ENCODE measurements at places on chromosomes 7 and 10.

GRCh38 chr10:28737096-28737495, 59.8 kb downstream of the BAMBI start:
- no peak for DNase-seq

GRCh38 chr10:72250666-72251065, 23.1 kb upstream of the DDIT4 start:
- no peak for DNase-seq

GRCh38 chr10:132984801-132985545, 42.6 kb upstream of the CFAP46 start:
- no peak for DNase-seq

- DNase-seq: no peak
These were observed 94.3 kb upstream of the AGBL3 start for GRCh38 chr7:134891696-134892678.

DNA sequence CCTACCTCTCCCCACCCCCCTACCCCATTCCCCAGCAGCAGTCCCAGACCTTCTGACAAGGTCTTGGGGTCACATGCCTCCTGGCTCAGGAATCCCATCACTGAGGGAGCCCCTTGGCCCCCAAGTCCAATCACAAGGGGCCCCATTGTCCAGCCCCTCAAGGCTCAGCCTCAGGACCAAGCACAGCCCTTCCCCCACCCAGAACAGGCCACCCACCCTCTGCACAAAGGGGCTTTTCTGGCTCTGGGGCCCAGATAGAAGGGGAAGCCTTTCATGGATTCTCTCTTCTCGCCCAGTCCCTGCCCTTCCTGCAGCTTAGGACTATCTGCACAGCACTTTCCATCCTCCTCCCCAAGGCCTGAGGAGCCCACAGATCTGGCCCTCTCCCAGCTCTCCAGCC, 4.8 kb downstream of the FBXL15 start:
- no peak for DNase-seq

GRCh38 chr10:47364366-47364765, 16.2 kb downstream of the RBP3 start:
- no peak for DNase-seq

DNA sequence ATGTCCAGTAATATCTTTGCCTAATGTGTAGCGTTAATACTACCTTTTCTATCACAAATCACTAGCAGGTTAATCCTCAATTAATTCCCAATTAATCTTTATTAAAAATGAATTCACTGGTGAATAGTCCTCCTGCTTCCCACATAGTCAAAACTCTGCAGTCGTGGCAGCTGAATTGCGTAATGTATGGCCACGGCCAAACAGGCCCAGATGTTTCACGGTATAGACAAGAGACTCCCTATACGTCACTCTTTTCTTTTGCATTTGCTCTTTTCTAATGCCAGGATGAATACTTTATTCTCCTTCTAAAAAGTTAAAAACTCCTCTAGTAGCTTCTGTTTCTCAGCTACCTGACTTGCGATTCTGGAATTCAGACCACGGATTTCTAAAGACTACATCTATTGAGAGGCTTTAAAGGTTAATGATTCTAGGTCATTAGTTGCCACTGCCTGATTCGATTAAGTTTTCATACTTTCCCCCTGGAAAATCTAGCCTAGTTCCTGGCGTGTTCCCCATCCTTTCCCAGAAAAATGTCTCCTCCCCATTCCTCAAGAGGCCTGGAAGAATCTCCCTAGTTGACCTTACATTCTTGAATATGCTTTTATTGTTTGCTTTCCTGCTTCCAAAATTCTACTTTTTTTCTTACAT, 16.9 kb downstream of the MEOX2 start:
- no peak for DNase-seq

DNA sequence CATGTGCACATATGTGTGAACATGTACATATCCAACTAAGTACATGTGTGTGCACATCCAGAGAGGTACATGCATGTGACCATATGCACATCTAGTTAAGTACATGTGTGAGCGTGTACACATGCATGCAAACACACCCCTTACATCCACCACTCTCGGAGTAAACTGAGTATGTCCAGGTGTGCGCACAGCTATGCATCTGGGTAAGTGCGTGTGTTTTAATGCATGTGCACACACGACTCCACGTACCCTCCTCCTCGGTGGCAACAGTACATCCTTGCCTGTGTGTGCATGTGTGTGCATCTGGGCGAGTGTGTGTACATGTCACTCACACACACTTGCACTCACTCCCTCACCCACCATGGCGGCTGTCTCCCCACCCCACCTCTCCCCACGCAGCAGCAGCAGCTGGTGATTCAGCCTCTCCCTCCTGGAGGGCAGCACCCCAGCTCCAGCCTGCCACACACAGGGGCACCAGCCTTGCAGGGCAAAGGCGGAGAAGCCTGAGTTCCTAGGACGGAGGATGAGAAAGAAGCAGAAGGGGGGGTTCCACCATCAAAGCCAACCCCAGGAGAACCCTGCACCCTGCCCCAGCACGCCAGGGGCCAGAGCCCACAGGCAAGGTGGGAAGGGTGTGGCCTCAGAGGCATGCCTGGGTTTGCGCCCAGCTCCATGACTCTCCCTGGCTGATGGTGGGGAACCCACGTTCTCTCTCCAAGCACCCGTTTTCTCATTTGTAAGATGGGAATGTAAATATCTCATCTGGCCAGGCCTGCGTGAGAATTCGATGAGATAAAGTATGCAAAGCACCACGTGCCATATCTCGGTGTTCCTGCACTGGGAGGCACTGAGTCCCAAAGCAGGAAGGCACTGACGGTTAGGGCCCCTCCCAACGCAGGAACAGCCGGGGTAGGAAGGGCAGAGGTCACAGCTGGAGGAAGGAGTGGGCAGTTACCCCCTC, 27.7 kb upstream of the DNAAF5 start:
- no peak for DNase-seq

- DNase-seq: no peak
These were observed 46.4 kb downstream of the MYPN start for GRCh38 chr10:68155615-68156210.

- no peak for DNase-seq
These were observed 11.5 kb downstream of the PPIF start for GRCh38 chr10:79358811-79359210.

DNA sequence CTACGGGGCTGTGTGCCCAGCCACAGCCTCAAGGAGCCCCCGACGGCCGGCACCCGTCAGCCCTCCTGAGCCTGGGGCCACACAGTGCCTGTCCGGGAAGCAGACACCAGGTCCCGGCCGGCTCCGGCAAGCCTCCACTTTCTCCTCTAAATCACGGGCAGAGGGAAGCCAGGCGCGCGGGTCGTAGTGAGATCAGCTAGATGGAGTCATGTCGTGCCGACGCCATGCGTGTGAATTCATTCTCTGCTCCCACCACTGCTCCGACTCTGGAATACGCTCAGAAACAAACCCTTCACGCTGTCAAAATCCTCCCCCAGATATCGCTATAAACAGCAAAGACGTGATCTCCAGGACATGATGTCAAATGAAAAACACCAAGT, 93.7 kb upstream of the DNAAF5 start:
- no peak for DNase-seq

DNA sequence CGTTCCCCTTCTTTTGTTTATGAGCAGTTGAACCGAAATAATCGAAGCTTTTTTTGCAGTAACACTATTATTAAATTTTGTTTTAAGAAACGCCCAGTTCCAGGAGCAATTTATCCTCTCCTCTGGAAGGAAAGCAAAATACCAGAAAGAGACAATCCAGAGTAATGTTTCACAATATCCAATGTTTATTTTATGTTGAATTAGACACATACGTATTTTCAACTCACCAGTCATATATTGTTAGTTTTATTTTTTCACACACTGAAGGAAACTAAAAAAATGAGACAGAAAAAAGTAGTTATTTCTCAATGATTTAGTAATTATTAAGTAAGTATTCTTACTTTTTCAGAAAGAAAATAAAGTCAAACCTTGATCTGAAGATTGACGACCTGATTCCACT, 85.1 kb downstream of the MYOF start:
- DNase-seq: no peak

DNA sequence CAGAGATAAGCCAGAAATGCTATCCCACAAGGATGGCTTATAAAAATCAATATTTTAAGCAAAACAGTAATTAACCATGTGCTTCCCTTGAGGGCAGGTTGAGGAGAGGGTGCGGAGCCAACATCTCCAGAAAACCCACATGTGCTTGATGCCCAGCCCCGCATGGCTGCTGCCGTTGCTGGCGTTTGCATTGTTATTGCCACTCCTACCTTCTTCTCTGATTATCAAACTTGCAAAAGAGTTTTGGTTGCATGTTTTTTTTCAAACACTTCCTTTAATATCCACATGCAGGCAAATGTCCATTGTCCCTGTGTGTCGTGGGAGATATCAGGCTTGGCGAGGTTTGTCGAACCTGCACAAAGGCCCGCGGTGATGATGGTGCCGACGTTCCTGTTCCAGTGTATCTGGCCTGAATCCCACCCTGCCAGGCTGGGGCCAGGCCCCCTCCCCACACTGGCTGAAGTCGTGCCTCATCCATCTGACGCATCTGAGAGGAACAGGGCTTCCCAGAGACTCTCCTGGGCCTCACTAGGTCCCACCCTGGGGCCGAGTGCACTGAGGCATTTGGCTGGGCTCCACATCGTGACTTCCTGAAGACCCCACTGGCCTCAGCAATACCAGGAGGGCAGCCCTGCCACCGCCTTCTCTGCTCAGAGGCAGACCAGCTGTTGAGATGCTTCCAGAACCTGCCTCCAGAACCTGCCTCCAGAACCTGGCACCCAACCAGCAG, 40.9 kb downstream of the TCERG1L start:
- no peak for DNase-seq

GRCh38 chr7:117127585-117128168, 174.4 kb downstream of the ST7 start:
- peak; percentile 68 for DNase-seq

Data from CD4-positive, alpha-beta T cell treated with Interleukin-17A for 4 hours (primary cell).